B cell (primary cell): ENCODE measurements at places on chromosomes 12 and 14.
A peak's percentile ranks its signal among the peaks of the same experiment; 100 is the strongest.

- no peak for DNase-seq
Observed at GRCh38 chr14:53093206-53093605, 59.9 kb downstream of the DDHD1 start.

DNA sequence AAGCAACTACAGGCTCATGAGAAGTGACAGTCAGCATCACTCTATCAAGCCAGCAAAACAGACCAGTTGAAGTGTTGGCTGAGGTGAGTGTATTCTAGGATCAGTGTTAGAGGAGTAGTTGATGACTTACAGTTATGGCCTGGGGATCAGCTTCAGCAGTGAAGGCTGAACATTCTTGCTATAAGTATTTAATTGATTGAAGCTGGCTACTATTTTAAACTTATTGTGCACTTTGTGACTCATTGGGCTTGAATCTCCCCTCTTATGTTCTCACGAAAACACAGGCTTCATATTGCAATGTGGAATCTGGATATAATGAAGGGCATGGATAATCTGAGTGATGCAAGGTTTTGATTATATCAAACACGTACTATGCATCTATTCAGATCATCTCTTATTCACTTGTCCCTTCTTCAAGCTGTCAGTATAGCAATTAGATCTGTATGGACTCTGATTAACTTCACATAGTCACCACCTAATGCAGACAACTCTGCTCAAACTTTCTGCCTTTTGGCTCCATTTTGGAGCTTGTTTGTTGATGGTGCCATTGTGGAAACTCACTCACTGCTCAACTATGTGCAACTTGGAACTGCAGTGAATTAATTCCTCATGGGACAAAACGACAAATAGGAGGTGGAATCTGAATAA is 309.2 kb downstream of the SLC16A7 start:
- no peak for DNase-seq

DNA sequence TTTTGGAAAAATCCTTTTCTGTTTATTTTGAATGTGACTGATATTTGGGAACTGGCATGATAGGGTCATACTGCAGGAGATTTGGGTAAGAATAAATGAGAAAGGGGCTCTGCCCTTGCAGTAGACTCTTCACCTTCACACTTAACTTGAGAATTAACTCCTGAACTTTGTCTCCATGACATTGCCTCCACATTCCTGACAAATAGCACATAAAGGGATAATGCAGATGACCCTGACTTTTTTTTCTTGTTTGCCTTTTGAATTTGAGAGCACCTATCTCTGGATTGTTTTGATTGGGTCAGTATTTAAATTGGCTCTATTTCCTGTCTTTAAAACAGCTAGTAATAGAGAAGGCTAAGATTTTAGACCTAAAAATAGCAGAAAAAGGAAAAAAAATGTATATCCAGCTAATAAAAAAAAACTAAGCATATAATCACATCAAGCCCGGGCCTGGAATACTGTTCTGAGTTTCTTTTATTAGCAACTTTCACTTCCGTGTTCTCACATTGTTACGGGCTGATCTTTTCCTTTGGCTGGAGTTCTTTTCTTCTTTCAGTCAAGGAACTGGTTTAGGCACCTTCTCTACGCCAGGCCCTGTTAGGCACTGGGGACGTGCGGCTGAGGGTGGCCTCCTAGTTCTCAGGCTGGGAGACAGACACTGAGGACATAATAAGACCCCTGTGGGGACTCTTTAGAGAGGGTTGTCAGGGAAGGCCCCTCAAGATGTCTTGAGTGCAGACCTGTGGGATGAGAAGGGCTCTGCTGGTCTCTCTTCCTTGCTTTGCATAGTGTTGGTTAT is 53.1 kb upstream of the GNPNAT1 start:
- DNase-seq: no peak

DNA sequence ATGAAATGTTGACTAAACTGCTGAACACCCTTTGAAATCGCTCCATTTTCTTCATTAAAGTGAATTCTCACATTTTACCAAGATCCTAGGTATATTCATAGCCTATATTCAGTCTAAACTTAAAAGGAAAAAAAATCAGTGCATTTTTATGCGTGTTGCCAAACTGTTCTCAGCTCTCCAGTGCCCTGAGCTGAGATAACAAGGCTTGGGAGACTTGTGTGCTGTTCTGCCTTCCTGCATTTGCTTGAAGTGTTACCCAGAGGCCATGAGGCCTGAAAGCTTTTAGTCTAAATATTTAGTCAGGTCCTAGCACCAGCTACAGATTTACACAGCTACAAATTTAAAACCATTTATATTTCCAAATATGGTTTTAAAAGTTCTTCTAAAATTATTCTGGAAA is 8.6 kb upstream of the PALS1 start:
- DNase-seq: no peak

DNA sequence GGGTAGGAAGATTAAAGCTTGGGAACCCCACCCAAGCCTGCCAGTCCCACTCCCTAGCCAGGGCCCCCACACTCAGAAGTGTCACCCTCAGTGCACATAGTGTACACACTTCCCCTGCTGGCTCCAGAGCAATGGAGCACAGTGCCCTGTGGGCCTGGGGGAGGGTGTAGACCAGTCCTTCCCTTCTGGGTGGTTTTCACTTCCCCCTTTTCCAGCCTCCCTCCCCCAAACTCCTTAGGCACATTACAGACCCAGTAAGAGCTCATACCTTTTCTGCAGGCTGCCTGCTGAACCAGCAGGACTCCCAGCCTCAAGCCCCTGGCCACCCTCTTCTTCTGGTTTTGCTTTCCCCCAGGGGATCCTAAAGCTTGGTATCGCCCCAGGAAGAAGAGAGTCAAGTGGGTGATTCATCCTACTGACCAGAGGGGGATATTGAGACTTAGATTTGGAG is at the start of gene ZNF385A:
TSS of gene ZNF385A (minus strand) at position 143 of the 451 bp plus-strand sequence. CDS start 219 bp downstream, outside the sequence.
- DNase-seq: peak; percentile 71

DNA sequence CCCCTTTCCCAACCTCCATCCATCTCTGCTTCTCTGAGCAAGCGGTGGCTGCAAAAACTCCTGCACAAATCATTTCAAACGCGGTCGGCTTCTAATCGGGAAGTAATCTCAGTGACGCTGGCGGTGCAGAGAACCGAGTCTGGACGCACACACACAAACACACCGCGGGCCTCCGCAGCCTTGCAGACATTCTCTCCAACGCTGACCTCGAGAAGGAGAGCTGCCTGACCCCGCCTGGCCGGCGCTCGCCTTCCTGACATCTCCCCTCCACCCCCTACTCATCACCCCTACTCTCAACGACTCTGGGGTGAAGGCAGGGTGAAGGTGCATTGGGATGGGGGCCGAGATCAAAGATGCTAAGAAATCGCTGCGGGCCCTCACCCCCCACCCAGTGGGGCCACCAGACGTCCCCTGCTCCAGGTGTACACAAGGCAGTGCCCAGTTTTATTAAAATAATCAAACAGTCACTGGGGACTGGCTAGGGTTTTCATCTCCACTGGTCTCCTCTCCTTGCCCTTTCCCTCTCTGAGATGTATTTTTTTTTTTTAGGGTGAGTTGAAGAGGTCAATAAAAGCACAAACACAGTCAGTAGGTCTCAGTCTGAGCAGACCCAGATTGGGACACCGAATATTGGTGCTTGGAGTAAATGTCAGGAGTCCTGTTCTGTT is 506 bp upstream of the TBX5 start:
- no peak for DNase-seq

GRCh38 chr12:104741077-104741476 is 217.0 kb downstream of the SLC41A2 start:
- no peak for DNase-seq

- DNase-seq: no peak
Observed at GRCh38 chr14:72780751-72781150, 113.2 kb downstream of the DPF3 start.
